Activated B cell treated with CpG ODN at 0.5 μM for 24 hours (primary cell): ENCODE measurements at places on chromosomes 2 and 18. TPM values are rescaled to one million over a fixed set of nuclear protein-coding genes. Genes with fewer than 3 reads are reported as not detected.

GRCh38 chr2:85503851-85504777 is 34.9 kb upstream of the MAT2A start:
- DNase-seq, result no peak

GRCh38 chr2:68920481-68921170 is 32.1 kb downstream of the GKN2 start:
- no peak for DNase-seq

GRCh38 chr18:54813977-54814565 is 14.2 kb upstream of the RAB27B start:
- DNase-seq, result no peak

DNA sequence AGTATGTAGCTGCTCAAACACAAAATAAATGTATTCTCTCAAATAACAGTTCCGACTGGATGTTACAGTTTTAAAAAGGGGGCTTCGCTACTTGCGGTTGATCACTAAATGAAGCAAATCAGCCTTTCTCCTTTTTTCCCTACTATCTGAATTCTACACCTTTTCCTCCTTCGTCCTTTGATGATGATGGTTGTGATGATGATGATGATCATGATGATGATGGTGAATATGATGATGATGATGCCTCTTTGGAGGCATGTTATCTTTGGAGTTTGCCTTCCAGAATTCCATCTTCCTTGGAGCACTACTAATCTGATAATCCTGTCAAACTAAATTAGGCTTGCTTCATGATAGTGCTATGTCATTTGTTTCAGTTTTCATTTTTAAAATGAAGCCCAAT is 1073.3 kb downstream of the SOCS6 start:
- no peak for DNase-seq

DNA sequence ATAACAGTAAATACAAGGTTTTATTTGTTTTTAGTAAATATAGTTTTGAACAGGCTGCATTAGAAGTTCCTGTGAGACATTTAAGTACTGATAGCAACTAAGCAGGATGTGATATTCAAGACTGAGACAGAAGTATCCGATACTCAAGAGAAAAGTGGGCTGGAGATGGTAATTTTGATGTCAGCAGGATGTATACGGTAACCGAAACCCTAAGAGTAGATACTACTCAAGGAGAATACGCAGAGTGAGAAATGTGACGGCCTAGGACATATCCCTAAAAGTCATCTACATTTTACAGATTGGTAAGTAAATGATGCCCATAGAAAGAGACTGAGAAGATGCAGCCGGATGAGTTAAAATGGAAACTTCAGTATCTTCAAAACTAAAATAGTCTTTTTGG is 115.4 kb downstream of the GORASP2 start:
- DNase-seq, result no peak

DNA sequence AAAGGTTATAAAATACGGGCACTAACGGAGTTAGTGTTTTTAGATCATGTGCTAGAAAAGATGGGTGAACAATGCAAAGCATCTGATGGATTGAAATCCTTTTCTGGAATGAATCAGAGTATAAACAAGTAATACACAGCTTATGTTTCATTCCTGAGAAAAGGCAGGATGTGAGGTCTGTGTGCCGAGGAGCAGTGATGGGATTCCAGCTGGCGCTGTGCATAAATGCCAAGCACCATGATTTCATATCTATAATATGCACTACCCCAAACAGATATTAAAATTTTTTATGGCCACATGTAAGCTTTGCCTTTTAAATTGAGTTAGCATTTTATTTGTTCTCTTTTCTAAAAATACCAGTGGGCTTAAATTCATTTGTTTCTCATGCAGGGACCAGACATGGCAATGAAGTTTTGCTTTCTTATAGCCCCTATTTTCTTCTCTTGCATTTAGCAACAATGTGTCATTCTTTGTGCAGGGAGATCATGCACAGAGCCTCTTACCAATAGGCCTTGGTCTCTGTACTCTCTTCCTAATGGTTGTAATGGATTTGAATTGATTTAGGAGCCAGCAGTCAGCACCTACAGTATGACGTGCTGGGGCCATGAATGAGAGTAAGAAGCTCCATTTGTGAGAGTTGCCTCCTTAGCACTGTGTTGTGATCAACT is 323.9 kb downstream of the SLC8A1 start:
- no peak for DNase-seq

DNA sequence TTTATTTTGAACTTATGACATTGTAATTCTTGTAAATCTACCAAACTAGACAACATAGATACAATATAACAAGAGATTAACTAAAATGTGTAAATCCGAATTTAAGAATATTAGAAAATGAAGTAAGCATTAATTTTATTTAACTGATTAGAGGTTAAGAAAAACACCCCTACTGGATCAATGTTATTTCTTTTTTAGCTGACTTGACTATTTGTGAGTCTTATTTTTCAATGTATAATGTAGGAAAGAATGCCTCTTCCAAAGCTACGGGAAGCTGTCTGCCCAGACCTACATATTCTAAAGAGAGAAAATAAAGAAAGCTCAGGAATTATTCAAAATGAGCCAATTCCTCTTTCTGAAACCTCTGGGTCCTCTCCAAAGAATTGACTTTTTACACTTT is 490.8 kb upstream of the CDH7 start:
- DNase-seq, result no peak

GRCh38 chr2:105865222-105865913 is 120.7 kb downstream of the NCK2 start:
- no peak for DNase-seq

DNA sequence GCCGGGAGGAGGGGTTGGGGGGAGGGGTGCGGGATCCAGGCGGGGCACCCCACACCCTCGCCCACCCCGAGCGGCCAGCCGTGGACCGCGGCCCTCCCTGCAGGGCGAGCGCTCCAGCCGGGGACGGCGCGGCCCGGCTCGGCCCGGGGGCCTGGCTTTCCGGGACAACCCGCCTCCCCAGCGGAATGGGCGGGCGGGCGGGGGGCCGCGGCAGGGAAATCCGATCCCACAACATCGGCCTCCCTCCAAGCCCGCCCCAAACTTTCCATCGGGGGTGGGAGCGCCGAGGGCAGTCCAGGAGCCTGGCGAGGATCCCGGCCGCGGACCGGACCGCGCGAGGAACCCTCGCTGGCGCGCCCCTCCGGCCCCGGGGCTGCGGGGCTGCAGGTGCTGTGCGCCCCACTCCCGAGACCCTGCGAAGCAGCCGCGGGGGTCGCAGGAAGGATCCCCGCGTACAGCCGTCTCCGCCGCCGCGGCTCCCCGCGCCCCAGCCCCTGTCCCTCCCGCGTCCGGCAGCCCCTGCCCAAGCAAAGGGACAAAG is 529 bp downstream of the SEMA4C start:
- no peak for DNase-seq

DNA sequence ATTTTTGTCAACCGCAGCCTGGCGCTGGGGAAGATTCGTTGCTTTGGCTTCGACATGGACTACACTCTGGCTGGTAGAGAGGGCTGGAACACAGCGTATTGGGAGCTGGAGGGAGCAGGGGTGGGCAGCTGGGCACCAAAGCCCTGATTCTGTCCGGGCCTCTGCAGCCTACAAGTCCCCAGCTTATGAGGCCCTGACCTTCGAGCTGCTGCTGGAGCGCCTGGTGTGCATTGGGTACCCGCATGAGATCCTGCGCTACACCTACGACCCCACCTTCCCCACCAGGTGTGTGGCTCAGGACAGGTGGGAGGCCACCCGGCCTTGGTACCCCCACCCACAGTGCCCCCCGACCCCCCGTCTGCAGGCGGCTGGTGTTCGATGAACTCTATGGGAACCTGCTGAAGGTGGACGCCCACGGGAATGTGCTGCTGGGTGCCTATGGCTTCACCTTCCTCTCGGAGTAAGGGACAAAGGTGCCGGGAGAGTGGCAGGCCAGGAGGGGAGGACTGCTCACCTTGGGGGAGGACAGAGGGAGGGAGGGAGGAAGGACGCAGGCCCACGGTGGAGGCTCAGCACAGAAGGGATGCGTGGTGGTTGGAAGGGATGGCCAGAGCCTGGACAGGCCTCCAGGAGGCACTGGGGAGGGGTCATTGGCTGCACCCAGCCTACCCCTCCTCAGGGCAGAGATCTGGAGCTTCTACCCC is 1.2 kb downstream of the NT5DC4 start:
- DNase-seq, result no peak

- no peak for DNase-seq
These were observed 64.1 kb downstream of the ZCCHC2 start for GRCh38 chr18:62586781-62587487.

TUBA3E gene
- not detected in 2 replicates for total RNA-seq

SULT1C2 gene
- not detected in 2 replicates for total RNA-seq

- DNase-seq, result no peak
These were observed 84.2 kb upstream of the STPG4 start for GRCh38 chr2:47239119-47239969.

DNA sequence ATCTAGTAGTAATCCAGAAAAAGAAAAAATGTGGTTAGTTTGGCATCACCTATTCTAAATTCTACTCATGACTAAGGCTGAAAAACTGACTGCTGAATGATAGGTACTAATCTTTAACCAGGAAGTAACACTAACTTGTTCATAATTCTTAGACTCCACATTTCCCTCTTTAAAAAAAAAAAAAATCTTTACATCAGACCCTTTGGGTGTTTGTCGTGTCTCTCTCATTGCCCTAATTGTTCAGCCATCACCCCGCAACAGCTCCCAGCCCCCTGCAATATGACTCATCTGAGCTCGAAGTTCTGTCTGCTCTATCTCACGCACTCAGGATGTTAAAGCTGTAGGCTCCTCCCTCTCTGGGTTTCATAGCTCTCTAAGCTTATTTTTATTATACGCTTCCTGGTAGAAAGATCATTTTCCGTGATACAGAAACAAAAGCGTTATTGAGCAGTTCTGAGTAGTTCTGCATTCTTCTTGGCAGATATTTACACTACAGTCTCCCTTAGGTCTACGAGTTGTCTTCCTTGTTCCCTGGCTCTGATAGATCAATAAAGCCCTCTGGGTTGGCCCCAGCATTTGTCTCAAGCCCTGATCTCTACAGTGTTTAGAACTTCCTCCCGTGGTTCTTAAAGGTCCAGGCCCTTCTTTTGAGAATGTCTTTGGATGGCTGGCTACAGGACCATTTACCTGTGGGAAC is 95.6 kb downstream of the TNFRSF11A start:
- DNase-seq, result no peak

ACADL gene
- total RNA-seq, result not detected in 2 replicates

EPB41L3 gene
- 0.34 and 0.73 TPM in 2 replicates for total RNA-seq

INPP5D gene
- 247 and 275 TPM in 2 replicates for total RNA-seq

GRCh38 chr2:102764083-102764482 is 2.3 kb downstream of the TMEM182 start:
- DNase-seq, result no peak

GRCh38 chr2:68745006-68745405 is 10.4 kb downstream of the ARHGAP25 start:
- DNase-seq, result no peak

GRCh38 chr2:194319222-194319992 is 1337.6 kb upstream of the SLC39A10 start:
- no peak for DNase-seq

GRCh38 chr2:129905664-129906081 is 73.8 kb upstream of the RAB6C start:
- DNase-seq, result no peak

GRCh38 chr18:8322486-8322885 is 286.8 kb upstream of the RAB12 start:
- DNase-seq, result no peak

SPATA3 gene
- not detected in 2 replicates for total RNA-seq

- DNase-seq, result no peak
These were observed 115.5 kb upstream of the ATP8B1 start for GRCh38 chr18:57918601-57919000.

DNA sequence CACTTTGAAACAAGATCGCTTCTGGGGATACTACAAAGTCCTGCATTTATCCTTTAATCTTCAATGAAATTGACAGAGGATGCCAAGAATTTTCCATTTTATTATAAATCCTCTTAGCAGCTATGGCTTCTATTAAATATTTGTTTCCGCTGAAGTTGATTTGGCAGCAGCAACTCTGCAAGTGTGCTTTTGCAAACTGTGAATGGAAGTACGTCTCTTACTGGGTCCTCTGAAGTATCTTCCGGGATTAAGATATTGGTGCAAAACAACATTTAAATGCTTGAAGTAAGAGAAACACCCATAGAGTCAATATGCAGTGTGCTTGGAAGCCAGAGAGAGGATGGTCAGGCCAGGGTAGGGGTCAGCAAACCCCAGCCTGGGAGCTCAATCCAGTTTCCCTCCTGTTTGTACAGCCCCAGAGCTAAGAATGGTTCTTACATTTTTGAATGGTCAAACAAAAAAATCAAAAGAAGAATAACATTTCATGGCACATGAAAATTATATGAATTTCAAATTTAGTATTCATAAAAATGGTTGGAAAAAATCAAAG is 13.6 kb downstream of the CCDC68 start:
- no peak for DNase-seq

CSRNP3 gene
- total RNA-seq, result not detected in 2 replicates

DNA sequence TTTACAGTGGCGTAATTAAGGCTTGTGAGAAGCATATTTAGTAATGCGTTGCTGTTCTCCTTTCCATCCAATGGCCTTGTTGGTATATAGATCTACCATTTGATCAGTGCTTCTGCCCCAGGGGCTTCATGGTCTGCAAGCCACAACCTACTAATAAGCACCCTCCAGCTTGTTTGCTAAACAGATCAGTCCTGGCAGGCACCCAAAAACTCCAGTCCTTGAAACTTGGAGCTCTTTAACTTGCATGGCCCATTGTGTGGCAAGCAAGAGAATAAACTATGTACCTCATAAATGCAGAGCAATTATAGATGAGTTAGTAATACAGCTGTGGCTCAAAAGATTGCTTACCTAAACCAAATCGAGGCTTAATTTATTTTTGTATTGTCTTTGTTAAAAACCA is 158.5 kb downstream of the FTCDNL1 start:
- no peak for DNase-seq

- no peak for DNase-seq
These were observed 10.8 kb upstream of the YWHAQ start for GRCh38 chr2:9641641-9642040.

DNA sequence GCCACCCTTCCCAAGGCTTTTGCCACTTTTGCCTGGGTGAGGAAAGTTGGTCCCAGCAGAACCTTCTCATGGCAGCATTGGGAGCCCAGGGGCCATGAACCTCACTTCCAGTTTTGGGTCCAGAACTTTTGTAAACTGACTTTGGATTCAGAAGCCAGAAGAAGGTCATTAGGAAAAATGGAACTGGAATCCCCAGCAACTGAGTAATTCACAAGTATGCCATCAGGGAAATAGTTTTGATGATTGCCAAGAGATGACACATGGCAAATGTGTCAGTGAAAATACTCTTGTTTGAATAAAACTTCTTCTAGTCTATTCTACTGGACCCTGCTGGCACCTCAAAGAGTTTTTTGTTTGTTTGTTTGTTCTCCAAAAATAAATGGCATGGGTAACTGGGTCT is 203.7 kb downstream of the SETBP1 start:
- DNase-seq, result no peak

DNA sequence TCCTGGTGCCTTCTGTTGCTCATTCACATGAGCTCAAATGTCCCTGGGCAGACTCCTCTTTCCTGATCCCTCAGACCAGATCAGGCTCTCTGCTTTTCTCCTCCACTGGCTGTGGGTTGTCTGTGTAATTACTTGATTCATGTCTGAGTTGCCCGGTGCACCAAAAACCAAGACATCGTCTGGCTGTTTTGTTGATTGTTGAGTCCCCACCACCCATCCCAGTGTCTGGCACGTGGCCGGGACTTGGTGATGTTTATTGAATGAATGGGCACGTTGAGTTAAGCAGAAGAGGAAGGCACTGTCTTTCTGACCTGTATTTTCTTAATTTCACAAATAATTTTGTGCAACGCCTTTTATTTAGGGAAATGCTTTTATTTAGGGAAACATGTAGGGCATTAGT is 499.1 kb upstream of the HS6ST1 start:
- no peak for DNase-seq

GRCh38 chr2:214378455-214379103 is 32.3 kb upstream of the VWC2L start:
- DNase-seq, result no peak

GRCh38 chr2:191629001-191629453 is 48.9 kb upstream of the NABP1 start:
- no peak for DNase-seq
